Brain microvascular endothelial cell (primary cell): ENCODE measurements at places on chromosomes 2 and 18.
A peak's percentile ranks its signal among the peaks of the same experiment; 100 is the strongest.

DNA sequence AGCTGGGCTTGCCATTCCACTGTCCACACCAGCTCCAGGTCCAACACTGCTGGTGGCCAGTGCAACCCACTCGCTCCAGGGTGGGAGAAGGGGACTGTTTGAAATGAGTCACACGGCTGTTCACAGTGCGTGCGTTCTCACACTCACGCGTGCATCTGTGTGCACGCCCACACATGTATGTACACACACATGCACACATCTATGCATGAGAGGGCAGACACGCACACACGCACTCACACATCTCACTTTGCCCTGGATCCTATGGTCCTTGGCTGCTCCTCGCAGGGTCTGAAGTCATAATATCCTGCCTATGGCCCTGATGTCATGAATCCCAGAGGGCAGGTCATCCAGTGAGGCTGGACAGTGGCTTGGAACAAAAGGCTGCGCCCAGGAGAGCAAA is 182.8 kb downstream of the EIPR1 start:
- DNase-seq, result no peak

DNA sequence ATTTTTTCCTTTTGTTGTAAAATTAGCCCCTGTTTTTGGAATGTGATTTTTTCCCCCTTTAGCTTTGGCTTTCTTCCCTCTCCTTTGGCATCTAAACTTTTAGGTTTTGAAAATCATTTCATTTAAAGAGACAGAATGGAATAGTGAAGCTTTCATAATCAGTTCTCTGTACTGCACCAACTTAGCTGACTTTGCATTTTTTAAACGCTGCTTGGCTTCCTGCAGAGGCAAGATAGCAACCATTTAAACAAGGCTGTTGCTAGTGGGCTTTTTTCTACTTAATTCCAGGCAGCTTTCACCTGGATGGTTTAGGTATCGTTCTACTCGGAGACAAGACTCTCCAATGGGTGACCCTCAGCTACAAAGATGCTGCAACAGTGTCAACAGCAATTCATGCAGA is 267.9 kb upstream of the PKDCC start:
- DNase-seq, result no peak

- no peak for DNase-seq
These were observed 453.9 kb upstream of the TRIB2 start for GRCh38 chr2:12262681-12263436.

DNA sequence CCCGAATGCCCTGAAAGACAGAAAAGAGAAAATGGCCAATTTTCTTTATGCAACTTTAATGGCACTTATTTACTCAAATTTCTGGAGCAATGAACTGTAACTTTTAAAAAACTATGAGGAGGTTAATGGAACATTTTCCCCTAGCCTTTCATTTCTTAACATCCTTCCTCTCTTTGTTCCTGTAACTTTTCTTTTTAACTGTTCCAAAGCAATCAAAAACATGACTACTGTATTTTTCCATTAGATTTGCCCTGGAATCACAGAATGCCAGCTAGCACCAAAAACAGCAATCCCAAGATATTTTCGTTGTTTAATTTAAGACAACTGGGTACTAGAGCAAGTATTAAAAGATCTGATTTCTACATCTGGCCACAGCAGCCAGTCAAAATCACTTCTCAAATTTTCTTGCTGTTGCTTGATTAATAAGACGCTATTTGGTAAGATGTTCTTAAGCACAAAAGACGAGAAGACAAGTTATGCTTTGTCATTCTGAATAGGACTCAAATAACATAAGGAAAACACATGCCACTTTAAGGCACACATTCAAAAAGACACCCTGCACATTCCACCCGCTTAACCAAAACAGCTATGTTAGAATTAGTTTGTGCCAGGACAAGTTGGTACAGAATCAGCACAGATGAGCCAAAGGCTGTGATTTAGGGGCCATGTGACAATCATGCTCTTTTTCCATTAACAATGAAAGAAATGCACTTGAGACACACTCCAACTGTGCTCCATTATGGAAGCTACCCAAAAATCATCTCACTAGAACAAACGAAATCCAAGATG is 3.6 kb downstream of the STARD7 start:
- no peak for DNase-seq

- DNase-seq, result peak; percentile 17
These were observed 1.7 kb downstream of the LYPD1 start for GRCh38 chr2:132668189-132668823.

GRCh38 chr2:175080479-175080878 is 75.3 kb upstream of the CHN1 start:
- no peak for DNase-seq

DNA sequence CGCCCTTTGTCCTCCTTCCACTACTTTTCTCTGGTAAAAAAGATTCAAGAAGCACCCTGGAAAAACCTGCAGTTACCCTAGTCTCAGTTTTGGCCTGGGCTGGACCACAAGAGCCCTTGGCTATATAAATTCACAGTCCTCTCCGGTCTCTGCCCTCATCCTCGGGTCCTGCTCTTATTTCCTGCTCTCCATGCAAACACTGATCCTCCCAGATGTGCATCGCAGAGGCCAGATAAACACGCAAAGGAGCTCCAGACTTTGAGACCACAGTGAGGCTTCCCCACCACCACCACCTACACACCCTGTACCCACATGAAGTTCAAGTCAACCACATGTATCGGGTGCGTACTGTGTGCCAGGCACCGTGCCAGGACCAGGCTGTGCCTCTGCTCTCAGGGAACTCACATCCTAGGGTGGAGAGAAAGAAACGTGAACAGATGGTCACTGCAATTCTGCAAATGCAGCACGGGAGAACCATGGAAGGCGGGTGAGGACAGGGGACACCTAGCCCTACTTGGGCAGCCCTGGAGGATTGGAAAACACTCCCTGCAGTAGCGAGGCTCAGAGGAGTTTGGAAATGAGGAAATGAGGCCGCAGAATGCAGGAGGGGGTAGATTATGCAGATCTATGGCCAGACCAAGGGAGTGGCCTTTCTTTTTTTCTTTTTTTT is 7.4 kb downstream of the CTDSP1 start:
- DNase-seq, result peak; percentile 27

GRCh38 chr18:33575451-33575850 is 2.6 kb upstream of the ASXL3 start:
- no peak for DNase-seq

GRCh38 chr18:32469190-32469651 is 1.5 kb downstream of the GAREM1 start:
- peak; percentile 18 for DNase-seq

DNA sequence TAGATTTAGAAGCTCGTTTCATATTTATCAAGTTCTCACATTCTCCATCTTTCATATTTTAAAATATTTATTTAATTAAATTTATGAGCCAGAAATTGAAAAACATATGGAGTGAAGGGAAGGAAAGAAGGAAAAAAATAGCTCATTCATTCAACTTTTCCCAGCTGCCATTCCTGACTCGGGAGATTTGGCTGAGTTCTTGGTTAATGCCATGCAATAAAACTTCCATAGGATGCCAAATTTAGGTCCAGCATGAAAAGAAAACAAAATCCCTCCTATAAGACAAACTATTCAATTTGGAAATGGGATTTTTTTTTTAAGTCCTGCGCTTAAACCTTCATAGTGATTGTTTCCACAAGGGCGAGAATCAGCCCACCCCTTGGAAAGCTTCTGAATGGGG is 426.1 kb upstream of the TNP1 start:
- no peak for DNase-seq

GRCh38 chr2:23427976-23428375 is 43.0 kb downstream of the KLHL29 start:
- no peak for DNase-seq

GRCh38 chr18:52995875-52996274 is 655.9 kb downstream of the DCC start:
- no peak for DNase-seq

DNA sequence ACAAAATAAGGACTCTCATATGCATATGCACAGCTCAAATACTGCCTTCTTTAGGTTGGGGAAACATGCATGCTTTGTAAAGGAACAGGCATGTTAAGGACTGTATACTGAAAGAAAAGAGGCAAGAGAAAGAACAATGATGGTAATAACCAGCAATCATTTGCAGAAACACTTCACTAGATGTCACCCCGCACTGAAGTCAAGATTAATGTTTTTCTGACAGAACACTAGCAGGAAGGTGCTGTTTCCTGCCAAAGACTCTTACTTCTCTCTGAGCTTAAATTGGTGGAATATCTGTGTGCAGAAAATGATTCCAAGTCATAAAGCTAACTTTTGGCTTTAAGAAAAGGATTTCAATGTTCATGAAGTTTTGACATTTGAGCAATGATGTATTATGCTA is 19.3 kb upstream of the CSRNP3 start:
- no peak for DNase-seq

DNA sequence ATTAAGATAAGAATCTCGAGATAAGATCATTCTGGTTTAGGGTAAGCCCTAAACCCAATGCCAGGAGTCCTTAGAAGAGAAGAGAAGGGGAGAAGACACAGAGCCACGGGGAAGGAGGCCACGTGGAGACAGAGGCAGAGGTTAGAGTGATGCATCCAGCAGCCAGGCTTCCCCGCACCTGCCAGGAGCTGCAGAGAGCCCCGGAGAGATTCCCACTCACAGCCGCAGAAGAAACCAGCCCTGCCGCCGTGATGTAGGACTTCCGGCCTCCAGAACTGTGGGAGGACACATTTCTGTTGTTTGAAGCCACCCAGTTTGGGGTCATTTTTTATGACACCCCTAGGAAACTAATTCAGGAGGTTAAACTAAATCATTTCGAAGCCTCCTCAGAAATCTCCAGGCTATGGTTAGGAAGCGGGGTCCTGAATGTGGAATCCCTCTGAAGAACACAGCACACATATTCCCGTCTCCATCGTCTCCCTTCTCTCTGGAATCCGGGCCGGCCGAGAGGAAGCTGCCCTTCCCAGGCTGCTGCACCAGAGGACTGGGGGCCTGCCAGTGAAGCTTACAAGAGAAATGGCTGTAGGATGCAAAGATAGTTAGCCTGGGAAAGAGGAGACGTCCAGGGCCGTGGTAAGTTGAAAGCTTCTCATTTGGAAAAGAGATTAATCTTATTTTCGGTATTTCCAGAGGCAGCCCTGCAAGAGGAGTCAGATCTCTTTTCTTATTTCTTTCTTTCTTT is 156.6 kb downstream of the TWIST2 start:
- no peak for DNase-seq

DNA sequence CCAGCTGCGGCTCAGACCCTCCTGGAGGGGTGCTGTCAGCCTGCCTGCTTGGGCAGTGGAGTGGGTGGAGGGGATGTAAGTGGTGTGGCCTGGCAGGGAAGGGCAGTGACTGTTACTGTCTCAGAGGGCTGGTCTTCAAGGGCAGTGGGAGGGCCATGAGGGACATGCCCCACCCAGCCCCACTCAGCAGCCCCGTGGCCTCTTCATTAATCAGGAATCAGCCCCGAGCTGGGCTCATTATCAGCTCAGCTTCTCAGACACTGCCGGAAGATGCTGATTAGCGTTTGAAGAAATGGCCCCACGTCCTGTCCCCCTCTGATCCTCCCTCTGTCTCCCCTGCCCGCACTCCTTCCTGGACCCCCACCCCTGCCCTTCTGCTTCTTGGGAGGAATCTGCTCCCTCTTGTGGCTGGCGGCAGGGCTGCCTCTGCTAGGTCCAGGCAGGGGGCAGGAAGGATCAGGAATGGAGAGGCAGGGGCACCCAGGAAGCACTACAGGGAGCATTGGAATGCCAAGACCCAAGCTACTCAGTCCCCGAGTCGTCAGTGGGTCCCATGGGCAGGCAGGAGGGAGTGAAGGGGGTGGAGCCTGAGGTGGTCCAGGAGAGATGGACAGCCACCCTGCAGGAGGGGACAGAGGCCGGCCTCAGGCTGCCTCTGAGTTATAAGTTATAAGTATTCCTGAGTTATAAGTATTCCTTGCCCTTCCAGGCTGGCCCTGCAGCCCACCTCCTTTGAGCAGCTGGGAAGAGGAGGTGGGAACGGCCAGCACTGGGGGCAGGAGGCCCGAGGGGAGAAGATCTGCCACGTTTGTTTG is 7.0 kb downstream of the ASIC4 start:
- DNase-seq, result no peak

- no peak for DNase-seq
These were observed 23.1 kb downstream of the LRRFIP1 start for GRCh38 chr2:237650455-237650850.

DNA sequence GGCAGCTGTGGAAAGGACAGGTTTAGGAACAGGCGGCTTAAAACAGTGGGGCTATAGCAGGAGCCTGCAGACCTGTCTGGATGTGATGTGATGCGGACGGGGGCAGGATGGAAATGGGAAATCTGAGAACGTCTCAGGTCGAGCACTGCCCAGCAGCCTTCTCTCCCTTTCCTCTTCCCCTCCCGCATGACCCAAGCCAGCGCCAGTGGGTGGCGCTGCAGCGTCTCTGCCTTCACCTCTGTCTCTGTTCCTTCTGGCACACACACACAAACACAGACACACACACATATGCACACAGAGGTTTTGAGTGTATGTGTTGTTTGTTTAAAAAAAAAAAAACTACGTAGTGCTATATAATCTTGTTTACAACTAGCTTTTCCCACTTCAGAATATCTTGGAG is 82.0 kb upstream of the SLC66A3 start:
- peak; percentile 12 for DNase-seq

DNA sequence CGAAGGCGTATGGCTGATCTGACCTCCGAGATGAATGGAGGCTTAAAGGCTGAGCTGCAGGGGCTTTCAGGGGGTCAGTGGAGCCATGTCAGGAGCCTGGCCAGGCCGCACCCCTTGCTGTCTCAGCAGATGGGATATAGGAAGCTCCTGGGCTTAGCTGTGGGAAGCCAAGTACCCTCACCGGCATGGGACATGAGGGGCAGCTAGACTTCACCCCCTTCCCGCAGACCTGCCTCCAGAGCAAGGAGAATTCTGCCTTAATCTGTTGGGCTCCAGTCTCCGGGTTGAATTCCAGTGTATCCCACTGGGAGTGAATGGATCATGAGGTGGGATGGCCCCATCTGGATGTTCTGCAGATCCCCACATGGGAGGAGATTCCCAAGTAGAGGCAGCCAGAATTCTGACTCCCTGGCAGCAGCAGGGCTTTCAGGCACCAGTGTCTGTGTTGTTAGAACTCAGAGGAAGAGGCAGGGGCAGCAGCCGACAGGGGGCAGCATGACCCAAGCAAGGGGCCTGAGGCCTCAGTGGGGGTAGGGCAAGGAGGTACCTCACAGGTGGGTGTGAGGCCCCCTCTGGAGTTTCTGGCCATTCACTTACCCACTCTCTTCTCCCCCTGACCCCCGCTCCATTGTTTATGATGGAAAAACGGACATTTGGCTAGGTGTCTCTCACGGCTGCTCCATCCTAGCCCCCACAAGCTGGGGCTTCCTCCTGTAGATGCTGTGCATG is 19.1 kb downstream of the CAPG start:
- no peak for DNase-seq

DNA sequence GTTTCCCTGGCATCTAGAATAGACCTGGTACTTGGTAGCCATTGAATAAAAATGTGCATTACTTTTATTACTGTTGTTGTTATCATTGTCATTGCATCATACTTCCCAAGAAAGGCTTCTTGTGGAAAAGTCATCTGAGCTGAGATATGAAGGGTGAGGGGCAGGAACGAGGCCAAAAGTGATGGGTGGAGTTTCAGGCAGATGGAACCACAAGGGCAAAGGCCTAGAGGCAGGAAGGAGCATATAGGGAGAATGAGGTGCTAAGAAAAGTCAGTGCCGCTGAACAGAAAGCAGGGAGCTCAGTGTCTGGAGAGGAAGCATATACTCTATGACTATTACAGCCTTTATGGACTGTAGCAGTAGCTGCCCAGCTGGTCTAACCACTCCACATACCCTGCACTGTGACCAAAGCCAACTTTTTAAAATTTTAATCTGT is 219.3 kb downstream of the SPP2 start:
- peak; percentile 32 for DNase-seq
